ENCODE measurements at places on chromosomes 5 and 9.

DNA sequence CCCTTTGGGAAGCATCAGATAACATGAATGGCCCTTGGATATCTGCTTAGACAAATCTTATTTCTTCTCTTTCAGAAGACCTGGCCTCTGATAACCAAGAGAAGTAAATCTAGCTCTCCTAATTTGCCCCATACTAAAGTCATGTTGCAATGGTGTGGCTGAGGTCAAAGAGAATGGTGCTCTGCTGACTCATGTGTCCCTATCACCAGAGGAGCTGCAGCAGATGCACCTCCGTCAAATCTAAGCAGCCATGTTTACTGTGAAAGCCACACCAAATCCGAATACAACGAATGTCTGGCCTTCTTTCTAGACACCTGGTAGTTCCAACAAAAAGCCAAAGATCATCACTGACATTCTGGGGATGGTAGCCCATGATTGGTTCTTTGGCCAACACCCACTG, 23.2 kb downstream of the RETREG1 start:
- DNase-seq = no peak

- DNase-seq = peak; percentile 17
These were observed 52.4 kb downstream of the AHRR start for GRCh38 chr5:373710-374602.

DNA sequence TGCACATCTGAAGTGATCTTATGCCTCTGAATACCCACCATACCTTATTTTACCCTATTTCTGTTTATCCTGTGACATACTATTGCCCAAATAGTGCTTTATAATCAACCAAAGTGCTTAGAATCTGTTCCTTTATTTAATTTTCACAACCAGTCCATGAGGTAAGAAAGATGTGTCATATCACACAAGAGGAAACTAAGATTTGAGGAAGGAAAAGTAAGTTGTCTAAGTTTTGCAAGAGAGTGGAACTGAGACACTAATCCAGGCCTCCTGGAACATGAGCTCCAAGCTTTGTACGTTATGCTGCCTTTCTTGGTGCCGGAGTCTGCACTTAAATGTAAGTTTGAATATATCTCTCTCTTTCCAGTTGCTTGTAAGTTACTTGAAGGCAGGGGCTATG, 17.2 kb downstream of the KDM3B start:
- no peak for DNase-seq

DNA sequence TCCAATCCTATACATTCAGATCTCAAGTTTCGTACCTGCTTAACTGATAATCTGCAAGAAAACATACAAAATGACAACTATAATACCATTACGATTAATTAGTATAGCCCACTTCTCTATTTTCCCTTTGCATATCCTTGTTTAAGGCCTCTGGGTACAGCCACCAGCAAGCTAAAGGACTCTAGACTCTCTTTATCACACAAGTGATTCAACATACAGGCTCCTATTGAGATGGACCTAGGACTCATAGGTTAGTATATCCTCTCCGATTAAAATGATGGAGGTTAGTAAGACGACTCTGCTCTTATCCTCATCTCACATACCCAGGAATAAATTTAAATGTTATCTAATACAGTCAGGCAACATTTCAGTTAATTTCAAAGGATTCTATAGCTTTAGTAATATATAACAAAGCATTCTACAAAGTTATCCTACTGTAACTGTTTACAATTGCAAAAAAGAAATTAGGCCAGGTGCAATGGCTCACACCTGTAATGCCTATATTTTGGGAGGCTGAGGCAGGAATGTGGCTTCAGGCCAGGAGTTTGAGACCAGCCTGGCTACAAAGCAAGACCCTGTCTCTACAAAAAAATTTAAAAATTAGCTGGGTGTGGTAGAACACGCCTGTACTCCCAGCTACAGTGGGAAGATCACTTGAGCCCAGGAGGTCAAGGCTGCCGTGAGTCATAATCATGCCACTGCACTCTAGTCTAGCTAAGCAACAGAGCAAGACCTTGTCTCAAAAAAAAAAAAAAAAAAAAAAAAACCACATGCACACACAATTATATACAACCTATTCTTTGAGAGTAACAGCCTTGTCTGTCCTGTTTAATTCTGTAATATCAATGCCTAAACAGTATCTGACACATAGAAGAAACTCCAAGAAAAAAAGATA, 15.4 kb downstream of the HAUS6 start:
- no peak for DNase-seq

DNA sequence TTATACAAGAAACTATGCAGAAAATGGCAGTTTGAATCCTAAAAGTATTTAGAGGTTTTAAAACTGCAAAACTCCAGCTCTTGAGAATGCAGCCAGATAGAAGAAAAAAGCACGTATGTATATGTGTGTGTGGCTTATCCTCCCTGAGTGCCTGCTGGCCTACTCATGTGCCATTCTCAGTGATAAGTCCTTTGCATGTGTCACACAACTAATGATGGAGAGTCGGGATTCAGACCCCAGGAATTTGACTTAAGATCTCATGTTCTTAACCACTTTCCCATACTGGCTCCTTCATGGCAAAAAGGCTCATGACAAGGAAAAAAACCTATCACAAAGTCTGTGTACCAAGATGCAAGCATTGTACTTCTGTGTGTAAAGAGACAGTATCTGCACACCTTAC, 26.6 kb downstream of the SMARCA2 start:
- no peak for DNase-seq

- DNase-seq = no peak
These were observed 263.4 kb downstream of the GRIA1 start for GRCh38 chr5:153753645-153754432.

DNA sequence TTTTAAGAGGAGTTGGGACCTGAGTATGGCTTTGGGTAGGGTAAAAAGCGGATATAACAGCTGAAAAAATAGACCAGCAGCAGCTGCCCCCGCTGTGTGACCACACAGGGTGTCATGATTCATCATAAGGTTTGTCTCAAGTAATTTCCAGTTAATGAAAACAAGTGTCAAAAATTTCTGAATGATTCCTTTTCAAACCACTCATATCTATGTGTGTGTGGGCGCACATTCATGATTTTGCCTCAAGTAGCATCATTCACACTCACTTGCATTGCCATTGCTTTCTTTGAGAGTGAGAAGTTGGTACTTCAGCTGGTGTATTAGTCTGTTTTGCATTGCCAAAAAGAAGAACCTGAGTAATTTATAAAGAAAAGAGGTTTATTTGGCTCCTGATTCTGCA, 12.1 kb upstream of the TNFAIP8 start:
- DNase-seq = no peak

DNA sequence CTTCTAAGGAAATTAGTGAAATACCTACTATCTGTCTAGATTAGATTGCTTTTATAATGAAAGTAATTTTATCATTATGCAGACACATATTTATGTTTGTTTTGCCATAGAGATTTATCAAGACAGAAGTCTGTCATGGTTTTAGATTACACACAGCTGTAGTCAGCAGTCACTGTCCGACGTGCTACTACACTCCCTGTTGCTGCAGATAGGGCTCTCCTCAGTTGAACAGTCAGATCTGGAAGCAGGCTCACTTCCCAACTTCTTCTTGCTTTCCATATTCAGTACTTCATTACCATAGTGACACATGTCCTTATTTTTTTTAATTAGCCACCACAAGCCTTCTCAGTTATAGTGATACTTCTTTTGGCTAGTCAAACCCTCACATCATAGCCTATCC, 329.9 kb upstream of the ITGA1 start:
- no peak for DNase-seq

- DNase-seq = no peak
These were observed 187.3 kb downstream of the EFNA5 start for GRCh38 chr5:107483231-107484024.

GRCh38 chr9:110115826-110116542, 92.0 kb downstream of the C9orf152 start:
- DNase-seq = no peak

DNA sequence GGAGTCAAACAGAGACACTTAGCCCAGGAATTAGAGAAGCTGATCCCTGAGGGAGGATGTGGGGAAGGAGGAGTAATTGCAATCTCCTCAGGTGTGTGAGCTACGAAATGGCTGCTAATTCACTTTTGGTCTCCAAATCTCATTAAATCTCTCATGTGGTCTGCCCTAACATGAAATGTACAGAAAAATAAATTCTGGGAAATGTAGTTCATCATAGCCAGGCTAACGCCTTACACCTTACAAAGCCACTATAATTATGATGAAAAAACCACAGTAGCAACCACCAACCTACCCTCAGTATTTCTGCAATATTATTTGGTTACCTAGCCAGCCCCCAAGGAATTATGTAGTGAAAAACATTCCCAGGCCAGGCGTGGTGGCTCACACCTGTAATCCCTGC, 354.0 kb downstream of the TMEM167A start:
- no peak for DNase-seq

DNA sequence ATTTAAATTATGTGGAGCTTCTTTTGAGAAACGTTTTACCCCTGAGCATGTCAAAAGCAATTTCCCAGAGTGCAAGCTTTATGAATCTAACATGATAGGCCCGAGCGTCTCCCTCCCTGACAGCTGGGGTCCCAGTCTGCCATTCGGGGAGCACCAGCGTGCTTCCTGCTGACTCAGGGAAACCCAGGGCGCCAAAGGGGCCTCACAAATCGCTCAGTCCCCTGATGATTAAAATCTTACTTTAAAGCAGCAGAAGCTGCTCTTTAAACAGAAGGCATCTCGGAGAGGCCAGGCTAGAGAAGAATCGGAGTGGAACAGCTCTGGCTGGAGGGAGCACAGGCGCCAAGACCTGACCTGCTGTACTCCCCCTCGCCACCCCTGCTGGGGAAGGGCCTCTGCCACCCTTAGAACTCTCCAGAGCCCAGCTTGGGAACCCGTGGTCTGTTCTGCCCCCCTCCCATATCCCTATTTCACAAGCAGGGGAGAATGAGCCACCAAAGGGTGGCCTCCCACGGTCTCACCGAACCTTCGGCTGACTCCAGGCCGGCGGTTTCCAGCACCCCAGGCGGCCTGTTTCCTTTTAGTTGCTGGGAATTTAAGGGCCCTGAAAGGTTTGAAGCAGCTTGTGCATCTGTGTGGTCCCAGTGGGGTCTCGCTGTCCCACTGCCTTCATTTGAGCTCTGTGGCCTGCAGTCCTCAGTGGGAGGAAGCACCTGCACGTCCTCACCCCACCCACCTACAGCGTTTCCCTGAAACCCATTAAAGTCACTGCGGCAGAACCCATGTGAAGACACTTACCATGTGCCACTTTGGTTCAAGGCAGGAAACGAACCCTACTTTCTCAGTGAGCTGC, 147.6 kb downstream of the COL23A1 start:
- DNase-seq = no peak

- DNase-seq = no peak
These were observed 27.1 kb upstream of the SLC6A19 start for GRCh38 chr5:1174122-1174936.
